ENCODE measurements at places on chromosomes 1 and 21.

DNA sequence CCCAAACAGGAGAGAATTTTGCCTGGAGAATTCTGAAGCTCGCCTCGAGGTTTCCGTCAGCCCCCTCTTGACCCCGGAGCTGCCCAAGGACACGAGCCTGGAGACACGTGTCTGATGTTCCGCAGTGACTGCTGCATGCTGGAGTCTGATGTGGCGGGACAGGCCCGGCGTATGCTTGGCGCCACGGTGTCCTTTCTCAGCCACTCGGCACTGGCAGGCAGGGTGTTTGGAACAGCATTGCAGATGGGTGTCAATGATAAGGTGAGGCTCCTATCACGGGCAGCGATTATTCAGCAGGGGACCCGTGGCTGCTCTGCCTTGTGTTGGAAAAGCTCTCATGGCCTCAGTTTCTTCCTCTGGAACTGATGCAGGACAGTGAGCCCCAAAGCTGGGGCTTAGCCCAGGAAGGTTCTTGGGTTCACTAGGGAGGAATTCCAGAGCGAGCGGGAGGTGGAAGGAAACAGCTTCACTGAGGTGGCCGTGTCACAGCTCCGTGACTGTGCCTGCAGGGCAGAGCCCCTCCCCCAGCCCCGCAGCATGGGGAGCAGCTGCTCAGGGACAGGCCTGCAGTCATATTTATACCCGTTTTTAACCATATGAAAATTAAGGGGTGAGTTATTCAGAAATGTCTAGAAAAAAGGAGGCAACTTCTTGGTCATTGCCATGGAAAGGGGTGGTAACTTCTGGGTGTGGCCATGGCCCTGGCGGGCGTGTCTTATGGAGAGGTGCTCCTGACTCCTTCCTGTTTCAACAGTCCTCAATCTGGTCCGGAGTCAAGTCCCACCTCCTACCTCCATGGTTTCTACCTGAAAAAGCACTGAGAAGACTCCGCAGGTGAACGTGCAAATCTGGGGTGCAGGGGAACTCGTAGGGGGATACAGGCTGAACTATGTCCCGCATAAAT is 123.4 kb downstream of the SIK1 start:
- DNase-seq = no peak

GRCh38 chr1:171172471-171172870 is 12.6 kb upstream of the FMO2 start:
- DNase-seq = no peak

- no peak for DNase-seq
Measured at GRCh38 chr1:33984906-33985565, 121.2 kb downstream of the HMGB4 start.

GRCh38 chr1:107653765-107654164 is 311.2 kb downstream of the VAV3 start:
- DNase-seq = no peak

DNA sequence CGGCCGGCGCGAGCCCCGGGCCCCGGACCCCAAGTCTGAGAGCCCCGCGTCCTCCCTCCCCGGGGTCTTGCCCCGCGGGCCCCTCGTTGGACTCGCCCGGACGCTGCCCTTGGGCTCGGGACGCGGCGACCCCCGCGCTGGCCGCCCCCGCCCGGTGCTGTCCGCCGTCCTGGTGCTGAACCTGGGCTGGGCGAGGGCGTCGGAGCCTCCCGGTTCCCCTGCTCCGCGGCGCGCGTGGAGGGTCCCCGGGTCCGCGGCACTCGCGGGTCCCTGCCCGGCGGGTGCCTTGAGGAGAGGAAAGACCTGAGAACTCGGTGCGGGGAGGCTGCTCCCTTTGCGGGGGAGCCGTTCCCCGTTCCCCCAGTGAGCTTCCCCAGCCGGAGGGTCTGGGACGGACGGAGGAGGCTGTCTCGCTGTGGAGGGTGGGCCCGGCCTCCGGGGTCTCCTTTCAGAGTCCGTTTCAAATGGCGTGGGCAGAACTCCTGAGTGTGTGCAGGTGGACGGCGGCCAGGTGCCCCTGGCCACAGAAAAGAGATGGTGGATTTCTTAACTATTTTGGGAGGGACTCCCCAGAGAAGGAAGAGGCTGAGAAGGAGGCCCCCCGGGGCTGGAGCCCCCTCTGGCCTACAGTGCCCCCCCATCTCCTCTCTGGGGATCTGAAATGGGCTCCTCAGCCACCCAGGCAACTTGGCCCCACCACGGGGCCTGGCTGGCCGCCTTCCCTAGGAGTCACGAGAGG is 595 bp downstream of the GABRD start:
- no peak for DNase-seq

GRCh38 chr21:22582026-22582425 is 1583.8 kb downstream of the NCAM2 start:
- no peak for DNase-seq

GRCh38 chr1:14983277-14983676 is 170.3 kb upstream of the TMEM51 start:
- no peak for DNase-seq

DNA sequence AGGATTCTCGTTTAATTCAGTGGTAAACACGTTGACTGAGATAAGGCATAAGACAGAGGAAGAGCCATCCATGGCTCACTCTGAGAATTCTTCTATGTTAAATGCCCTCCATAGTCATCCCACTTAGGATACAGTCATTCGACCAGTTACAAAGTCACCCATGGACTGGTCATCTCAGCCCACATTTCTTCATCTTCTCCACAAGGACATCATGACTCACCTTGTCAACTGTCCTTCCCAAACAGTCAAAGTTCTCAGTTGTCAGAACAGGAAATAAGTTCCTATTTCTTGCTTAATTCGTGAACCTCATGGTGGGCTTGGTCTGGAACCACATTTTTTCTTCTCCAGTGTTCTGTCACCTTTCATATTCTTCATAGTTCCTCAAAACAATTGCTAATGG is 133.2 kb downstream of the TGFB2 start:
- DNase-seq = peak; percentile 35

- peak; percentile 63 for DNase-seq
Measured at GRCh38 chr1:218463194-218464156, 118.3 kb downstream of the TGFB2 start.

GRCh38 chr1:230068952-230069684 is 2.1 kb downstream of the GALNT2 start:
- peak; percentile 32 for DNase-seq

GRCh38 chr1:7912145-7912544 is 28.5 kb downstream of the TNFRSF9 start:
- no peak for DNase-seq

- no peak for DNase-seq
Measured at GRCh38 chr1:188169971-188170370, 1341.2 kb downstream of the PLA2G4A start.

DNA sequence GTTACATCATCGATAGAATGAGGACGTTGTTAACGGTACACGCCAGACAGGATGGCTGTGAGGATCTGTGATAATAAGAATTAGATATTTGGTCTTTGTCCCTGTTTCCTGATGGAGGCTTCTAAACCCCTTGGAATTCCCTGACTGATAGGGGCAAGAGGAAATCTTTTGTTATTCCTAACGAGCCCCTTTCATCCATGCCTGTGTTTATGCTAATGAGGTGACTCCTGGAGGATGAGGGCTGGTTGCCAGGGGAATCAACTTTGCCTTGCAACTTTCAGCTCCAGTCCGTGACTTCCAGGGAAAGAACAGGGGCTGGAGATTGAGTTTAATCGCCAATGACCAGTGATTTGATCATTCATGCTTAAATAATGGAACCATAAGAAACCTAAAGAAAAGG is 39.3 kb upstream of the NLRP3 start:
- no peak for DNase-seq

DNA sequence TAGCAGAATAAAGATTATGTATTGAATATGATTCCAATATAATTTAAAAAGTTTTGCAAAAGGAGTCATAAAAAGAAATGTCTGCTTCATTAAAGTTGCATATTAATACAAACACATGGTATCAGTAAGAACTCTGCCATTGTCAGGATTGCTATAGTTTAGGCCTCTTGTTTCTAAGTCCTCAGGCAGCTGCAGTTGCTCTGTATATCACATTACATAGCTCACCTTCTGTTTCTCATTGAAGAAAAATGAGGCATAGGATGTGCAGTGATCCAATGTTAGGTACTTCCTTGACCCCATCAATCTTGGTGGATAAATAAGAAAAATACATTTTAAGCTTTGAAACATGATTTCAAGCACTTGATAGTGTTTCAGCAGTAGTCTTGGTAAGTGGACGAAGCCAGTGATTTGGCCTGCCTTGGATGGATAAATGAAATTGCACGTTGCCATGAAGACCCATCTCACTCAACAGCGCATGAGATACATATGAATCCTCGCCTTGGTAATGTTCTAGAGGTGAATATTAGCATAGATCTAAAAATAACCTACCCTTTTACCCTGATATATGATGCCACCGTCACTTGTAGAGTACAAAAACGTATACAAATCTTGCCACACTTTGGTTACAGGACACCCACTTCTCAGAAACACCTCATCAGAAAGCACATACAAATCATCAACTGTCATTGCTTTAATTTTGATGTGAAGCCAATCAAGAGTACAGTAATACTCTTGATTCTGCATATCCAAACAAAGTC is 25.3 kb downstream of the ZFYVE9 start:
- no peak for DNase-seq

DNA sequence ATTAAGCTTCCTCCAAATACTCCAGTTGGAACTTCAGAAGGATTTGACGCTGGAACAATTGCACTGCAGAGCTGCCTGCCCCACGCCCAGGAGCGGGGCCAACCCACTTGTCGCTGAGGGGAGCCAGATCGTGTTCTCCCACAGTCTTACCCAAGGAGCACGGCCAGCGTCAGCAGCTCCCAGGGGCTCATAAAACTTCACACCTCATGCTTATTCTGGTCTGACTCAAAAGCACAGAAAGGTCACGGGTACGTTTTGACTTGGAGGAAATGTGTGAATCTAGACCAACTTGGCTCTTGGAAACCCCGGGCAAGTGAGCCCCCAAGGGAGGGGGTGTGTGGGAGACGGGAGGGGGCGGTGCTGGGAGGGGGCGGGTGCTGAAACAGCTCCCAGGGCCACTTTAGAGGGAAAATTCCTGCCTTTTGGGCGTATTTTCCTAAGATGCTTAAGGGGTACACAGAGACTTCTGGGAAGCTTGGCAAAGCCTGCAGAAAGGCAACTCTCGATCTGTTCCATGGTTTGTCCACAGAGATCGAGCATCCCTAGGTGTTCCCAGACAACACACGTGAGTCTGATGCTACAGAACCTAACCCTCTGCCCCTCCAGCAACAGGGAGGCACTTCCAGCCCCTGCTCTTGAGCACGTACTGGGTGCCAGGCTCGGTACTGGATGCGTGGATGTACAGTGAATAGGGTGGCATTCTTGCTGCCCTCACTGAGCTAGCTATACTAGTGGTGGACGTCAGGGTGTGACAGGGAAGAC is 98.9 kb downstream of the DHRS3 start:
- no peak for DNase-seq

- peak; percentile 79 for DNase-seq
Measured at GRCh38 chr1:115224636-115225035, 113.4 kb downstream of the NGF start.

DNA sequence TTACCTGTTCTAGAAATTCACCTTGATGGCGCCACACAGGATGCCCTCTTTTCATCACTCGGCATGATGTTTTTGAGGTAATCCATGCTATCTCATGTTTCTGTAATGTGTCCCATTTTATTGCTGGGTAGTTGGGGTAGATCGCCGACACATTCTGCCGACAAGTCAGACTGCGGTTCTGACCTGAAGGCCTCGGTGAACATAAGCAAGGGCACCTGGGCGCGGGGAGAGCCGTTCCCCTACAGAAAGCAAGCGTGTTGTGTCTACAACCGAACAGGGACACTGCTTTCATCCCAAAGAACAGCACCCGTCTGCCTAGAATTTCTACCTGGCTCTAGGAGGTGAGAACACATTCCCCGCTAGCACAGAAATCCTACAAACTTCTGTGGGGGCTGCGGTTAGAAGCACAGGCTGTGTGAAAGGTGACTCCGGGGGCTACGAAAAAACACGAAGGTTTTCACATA is 149.2 kb downstream of the PPIAL4G start:
- DNase-seq = no peak

GRCh38 chr1:225897595-225898514 is 8.9 kb upstream of the LEFTY1 start:
- no peak for DNase-seq

DNA sequence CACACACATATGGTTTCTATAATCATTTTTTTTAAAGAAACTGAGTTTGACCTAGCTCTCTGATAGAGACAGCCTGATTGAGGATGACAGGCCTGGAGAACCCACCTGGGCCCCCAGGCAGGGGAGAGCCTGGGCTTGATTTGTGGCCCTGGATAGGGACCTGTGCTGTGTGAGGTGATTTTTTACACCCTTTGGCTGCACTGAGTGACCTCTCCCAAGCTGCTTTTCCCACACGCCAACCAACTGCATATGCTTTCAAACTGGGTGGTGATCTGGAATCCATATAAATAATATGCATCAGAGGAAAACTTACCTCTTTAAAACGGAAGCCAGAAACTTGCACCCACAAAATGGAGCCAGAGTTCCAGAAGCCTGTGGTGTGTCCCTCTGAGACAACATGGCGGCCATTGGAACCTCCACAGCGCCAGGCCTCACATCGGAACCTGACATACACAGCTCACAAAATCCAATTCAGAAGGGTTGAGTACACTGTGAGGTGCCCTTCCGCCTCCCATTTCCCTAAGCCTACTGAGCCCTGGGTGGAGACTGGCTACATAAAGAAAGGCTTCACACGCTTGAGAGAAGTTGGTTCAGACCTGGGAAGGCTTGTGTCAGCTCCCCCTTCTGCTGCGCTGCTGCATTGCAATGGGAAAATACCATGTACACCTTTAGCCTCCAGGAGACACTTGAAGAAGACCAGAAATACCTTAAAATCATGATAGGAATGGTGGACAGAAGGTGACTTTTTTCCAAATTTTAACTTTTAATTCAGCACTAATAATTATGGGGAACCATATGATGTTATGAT is 160.7 kb downstream of the HHIPL2 start:
- peak; percentile 13 for DNase-seq

DNA sequence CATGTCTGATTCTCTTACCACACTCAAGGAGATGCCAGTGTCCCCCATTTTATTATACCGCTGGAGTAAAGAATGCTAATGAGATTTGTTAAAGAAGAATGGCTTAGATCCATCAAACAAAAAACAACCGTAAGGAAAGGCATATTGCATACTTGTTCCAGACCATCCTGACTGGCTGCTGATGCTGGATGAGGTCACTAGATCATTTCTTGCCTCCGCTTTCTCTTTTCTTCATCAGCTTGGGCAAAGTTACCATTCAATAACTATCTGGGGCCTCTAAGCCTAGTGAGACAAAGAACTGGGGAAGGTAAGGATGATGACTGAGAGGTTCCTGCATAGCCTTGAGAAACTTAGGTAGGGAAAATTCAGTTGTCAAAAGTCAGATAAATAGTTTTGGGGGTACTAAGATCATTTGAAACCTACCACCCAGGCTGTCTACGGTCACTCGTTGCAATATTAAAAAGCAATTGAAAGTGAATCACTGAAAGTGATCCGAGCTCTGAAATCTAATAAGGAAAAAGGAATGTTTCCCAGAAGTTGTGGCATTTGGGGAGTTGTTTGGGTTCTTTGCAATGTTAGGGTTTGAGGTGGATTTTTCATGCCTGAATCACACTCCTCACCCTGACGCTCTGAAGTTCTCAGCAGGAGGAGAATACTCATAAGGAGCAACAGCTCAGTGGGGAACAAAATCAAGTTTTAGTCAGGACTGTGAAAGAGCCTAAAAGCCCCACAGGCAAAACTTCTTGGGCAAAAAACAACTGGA is 176.8 kb downstream of the HHIPL2 start:
- DNase-seq = peak; percentile 62

- peak; percentile 55 for DNase-seq
Measured at GRCh38 chr1:27719286-27720251, 6.2 kb upstream of the FAM76A start.
